ENCODE measurements at places on chromosomes 5 and 9. TPM values are rescaled to one million over a fixed set of nuclear protein-coding genes. Genes with fewer than 3 reads are reported as not detected.

Gene IER5L
- total RNA-seq: 17.4 TPM

Gene PLCXD3
- total RNA-seq: 1.6 TPM

Gene RABL6
- 55.9 TPM for total RNA-seq

Gene GTF2H2
- total RNA-seq: 34.2 TPM

Gene IFNK
- not detected for total RNA-seq

Gene FOXD4L4
- 0.16 TPM for total RNA-seq

DNA sequence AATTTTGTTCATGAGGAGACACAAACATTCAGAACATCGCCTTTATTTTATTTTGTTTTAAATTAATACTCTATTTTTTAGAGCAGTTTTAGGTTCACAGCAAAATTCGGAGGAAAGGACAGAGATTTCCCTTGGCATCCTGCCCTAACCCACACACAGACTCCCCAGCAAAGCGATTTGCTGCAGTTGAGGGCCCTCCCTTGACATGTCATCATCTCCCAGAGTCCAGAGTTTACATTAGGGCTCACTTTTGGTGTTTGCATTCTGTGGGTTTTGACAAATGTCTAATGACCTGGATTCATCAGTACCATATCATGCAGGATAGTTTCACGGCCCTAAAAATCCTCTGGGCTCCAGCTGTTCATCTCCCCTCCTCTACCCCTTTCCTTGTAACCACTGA lies 33.6 kb upstream of the COL5A1 start:
- no peak overlapping the region for H3K4me3 ChIP-seq

DNA sequence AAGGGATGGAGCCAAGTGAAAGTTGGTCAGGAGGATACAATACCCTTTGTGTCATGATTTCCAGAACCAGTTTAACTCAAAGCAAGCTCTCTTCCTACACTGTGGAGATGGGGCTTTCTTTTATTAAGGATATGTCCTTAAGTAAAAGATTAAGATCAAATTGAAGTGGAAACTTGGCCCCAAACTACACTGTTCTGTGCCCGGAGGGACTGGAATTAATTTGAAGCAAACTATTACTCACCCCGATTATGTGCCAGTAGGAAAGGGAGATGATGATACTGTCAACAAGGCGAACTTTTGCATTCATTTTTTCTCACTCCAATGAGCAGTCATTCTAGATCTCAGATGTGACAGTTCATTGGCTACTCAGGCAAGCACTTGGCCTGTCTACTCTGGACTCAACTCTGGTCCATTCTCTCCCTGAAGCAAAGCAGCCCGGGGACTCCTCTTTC lies 186.7 kb downstream of the NTRK2 start:
- H3K4me3 ChIP-seq: no peak overlapping the region
- no peaks in the 10 kb centered on the region for H3K36me3 ChIP-seq
- peaks cover 20% of the 10 kb centered on the region for H3K4me1 ChIP-seq
- no peak for DNase-seq
- no peaks in the 10 kb centered on the region for H3K27me3 ChIP-seq

DNA sequence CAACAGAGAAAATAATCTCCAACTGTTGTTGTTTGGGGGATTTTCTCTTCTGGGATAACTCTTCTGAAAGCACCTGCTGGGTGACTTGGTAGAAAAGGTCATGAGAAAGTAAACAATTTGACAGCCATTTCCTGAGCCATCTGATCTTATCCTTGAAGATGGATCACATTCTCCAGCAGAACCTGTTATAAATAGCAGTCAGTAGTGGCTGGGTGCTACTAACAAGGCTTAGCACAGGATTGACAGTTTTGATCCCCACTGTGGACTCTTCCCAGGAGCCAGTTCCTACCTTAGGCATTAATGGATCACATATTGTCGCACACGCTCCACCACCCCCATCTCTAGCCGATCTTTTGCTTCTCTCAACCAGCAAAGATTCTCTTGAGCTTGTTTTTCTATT lies 220.2 kb downstream of the PLK2 start:
- H3K4me3 ChIP-seq: no peak overlapping the region
- no peaks in the 10 kb centered on the region for H3K36me3 ChIP-seq
- DNase-seq: no peak
- H3K4me1 ChIP-seq: no peaks in the 10 kb centered on the region
- no peak overlapping the region for H3K27ac ChIP-seq

All from sigmoid colon (tissue), 7 donors.